ENCODE measurements at places on chromosomes 5 and 9. TPM values are rescaled to one million over a fixed set of nuclear protein-coding genes. Genes with fewer than 3 reads are reported as not detected.
A peak's percentile ranks its signal among the peaks of the same experiment; 100 is the strongest.

DNA sequence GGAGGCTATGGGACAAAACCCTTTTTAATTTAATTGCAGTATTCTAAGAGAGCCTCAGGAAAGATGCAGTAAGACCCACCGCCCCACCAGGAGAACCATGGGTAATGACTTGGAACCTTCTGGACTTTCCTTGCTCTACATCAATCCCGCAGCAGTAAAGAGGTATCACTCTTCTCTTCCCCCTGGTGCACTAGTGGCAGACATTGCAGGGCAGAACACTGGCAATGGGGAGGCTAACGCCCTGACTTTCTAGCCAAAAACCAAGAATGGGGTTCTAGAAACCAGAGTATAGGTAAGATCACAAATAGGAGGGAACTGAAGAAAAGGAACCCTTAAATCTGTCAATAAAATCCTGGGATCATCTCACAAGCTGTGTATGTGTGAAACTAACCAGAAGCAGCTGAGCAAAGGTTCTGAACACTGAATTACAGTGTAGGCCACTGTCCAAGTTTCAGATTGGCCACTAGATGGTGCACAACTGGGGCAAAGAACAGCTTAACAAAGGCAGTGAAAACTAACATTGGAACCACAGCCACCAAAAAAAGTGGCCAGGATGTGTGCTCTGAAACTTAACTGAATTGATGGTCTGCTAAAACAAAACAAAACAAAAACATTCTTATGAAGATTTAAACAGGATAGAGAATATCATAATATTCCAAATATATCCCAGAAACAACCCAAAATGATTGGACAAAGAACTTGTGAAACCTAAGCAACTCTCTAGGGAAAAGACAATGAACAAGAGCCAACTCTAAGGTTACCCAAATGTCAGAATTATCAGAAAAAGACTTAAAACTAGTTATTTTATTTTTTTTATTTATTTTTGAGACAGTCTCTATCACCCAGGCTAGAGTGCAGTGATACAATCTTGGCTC is 6.6 kb upstream of the FAM151B start:
- DNase-seq, result peak; percentile 49

MYORG gene
- 6.5 TPM for total RNA-seq

GRCh38 chr9:20199111-20199510 is 410.3 kb upstream of the SLC24A2 start:
- no peak for DNase-seq

DNA sequence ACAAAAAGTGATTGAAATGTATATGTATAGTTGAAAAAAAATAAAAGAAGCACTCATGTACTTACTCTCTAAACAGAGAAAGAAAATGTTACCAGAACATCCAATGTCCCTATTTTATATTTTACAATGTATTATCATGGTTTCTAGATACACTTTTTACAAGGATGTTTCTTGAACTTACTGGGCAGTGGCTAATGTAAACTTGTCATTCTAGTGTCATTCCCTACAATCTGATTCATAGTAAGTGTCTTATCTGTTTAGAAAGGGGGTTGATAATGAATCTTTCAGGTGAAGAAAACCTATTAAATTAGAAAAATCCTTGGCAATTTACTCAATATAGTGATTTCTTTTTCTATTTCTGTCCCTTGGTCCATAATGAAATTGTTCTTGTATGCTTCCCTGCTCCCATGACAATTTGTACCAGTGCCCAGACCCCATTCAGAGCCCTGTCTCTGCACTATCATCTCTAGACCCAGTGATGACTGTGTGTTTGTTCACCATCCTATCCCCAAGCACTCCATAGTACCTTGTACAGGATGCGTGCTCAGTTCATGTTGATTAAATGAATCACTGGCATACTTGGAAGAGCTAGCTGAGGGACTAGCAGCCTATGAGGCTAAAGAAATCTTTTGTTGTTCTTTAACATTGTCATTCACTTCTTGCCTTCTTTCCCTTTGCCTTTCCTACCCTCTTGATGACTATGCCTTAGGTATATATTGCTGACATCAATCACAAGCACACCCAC is 101.2 kb downstream of the HMHB1 start:
- DNase-seq, result peak; percentile 91

DNA sequence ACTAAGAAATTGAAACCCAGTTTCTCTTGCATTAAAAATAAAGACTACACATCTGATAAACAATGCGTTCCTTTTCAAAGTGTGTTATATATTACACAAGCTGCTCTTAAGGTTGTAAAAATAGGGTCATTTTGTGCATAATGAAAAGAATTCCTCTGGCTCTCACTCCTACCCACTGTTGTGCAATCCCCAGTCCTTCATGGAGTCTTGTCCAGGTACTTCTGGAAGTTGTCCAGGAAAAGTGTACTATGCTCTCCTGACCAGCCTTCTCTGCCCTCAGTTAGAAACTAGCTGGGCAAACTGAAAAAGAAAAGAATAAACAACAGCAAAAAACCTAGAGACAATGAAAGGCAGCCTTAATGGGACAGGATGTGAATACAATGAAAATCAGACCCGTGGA is 345.5 kb upstream of the PAPPA start:
- no peak for DNase-seq

All from foreskin keratinocyte (primary cell).